ENCODE measurements at places on chromosomes 2 and 18.

- no peak for DNase-seq
Measured at GRCh38 chr2:101837354-101837753, 139.8 kb downstream of the MAP4K4 start.

DNA sequence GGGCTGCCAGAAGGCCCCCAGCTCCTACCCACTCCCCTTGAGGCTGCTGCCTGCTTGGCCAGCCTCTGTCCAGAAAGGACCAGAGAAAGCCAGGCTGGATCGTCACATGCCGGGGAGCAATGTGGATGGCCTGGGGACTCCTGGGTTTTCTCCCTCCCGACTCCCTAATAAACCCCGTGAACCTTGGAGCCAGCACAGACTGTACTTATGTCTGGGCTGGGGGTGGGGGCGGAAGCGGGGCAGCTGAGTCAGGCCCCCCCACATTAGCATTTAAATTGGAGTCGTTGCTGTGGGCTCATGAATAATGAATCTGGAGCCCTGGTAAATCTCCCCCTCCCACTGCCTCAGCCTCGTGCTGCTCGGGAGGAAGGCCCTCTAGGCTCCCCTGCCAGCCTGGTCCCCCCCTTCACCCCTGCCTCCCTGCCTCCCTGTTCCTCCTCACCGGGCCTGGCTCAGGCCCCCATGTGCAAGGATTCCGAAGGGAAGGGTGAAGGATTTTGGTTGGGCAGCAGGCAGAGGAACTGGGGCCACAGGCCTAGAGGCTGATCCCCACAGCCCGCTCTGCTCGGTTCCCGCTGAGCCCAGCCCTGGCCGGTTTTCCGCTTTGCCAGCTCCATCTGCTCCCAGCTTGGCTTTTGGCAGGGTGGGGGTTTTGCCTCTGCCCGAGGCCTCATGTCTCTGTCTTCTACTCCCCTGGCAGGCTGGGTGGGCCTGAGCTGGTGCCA, 7.3 kb upstream of the ASIC4 start:
- no peak for DNase-seq

DNA sequence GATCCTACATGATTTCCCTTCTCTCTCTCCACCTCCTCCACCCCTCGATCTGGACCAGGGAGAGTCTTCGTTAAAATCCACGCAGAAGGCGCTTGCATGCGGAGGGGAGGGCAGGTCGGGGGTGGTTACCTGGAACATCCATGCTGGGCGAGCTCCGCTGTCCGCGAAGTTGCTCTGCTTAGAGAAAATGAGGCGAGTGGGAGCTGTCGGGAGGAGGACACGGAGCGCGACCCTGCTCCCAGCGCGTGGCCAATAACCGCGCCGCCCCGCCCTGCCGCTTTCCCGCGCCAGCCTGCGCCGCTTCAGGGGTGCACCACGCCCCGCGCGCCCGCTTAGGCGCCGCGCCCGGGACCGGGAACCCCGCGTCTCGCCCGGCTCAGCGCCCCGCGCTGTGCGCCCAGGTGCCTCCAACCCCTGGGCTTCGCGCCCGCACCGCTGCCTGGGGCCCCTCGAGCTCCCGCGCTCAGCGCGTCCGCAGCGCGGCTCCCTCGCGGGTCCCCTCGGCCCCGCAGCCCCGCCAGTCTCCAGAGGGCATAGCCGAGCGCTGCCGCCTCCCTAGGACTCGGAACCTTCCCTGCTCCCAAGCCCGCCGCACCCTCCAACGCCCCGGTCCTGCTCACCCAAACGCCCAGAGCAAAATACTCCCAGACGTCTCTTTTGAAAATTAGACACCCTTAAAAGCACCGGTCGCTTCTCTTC, 636 bp downstream of the CBLN2 start:
- DNase-seq: no peak

DNA sequence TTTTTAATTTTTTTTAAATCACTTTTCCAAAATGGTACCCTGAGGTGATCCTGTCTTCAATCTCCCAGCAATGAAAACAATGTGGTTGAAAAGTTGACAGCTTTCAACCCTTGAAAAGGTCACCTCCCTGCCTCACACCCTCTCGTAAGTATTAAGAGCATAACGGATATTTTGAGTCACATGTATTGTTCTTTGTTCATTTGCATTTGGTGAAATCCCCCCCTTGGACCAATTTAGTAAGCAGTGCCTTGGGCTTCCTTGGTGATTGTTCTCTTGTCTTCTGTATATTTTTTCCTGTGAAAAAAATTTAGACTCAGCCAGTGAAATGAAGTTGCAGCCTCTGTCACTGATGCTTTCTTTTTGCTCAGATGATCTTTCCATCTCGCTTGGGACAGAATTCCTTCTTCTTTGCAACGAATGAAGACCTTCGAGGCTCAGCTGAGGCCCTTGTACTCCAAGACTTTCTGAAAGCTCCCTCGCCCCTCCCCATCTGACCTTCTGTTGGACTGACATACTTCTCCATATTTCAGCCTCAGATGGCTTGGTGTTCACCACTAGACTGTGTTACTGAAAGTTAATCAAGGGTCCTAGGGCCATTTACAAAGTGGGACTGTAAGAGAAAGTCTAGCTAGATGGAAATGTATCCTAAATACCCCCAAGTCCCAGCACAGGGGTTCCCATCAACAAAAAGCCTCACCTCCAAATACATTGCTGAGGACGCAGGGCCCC, 158.4 kb downstream of the BCL2 start:
- DNase-seq: no peak

DNA sequence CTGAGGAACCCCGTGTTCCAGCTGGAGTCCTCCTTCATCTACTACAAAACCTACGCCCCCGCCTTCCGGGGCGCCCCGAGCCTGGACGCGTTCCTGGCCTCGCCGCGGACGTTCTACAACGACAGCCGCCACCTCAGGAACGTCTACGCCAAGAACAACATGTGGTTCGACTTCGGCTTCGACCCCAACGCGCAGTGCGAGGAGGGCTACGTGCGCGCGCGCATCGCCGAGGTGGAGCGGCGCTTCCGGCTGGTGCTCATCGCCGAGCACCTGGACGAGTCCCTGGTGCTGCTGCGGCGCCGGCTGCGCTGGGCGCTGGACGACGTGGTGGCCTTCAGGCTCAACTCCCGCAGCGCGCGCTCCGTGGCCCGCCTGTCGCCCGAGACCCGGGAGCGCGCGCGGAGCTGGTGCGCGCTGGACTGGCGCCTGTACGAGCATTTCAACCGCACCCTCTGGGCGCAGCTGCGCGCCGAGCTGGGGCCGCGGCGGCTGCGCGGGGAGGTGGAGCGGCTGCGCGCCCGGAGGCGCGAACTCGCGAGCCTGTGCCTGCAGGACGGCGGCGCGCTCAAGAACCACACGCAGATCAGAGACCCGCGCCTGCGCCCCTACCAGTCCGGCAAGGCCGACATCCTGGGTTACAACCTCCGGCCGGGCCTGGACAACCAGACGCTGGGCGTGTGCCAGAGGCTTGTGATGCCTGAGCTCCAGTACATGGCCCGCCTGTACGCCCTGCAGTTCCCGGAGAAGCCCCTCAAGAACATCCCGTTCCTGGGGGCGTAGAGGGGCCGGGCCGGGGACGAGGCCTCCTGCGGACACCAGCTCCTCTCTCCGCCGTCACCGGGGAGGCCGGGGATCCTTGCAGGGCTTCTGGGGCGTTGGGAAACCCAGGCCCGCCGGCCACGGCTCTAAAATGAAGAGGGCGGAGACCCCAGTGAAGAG, 5.3 kb upstream of the NEU4 start:
- DNase-seq: no peak

GRCh38 chr2:38097258-38097987, 21.5 kb upstream of the CYP1B1 start:
- DNase-seq: no peak

- DNase-seq: no peak
Measured at GRCh38 chr18:51010218-51010617, 19.8 kb upstream of the SMAD4 start.

DNA sequence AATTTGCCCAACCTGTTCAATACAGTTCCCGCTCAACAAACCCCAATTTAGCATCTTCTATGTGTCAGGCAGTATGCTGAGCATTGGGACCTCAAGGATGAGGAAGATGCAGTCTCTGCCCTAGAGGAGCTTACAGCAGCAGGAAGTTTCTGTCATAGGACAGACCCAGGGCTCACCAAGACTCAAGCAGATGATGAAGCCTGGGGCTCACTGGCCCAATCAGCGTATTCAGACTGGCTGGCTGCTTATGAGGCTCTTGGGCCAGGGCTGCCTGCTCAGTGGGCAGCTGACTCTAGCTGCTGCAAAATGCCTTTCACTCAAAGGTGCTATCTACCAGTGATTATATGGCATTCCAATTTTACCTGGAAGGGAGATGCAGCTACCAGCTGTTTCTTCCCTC, 2.1 kb downstream of the FAM178B start:
- no peak for DNase-seq

DNA sequence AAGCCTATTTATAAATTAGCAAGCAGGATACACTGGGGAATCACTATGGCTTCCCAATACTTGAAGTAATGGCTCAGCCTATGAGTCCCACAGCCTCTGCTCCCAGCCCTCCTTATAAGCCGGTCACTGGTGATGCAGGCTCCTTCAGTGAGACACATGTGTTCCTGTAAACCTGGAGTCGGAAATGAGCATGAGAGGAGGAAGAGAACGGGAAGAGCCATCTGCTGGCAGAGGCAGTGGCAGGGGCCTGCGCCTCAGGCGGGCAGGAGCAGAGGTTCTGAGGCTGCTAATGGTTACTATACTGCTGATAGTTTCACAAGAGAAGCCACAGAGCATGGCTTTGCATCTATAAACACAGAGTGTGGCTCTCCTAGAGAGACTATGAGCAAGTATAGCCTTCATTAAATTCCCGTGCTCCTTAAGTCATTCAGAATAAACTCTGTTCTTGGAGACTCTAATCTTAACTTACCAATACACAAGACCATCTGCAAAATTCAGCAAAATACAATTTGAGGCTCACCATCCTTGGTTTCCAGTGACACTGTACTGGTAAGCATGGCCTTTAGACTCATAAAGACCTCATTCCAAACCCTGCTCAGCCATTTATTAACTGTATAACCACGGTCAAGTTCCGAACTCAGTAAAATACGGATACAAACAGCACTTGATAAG, 63.3 kb downstream of the FBXO15 start:
- DNase-seq: no peak

DNA sequence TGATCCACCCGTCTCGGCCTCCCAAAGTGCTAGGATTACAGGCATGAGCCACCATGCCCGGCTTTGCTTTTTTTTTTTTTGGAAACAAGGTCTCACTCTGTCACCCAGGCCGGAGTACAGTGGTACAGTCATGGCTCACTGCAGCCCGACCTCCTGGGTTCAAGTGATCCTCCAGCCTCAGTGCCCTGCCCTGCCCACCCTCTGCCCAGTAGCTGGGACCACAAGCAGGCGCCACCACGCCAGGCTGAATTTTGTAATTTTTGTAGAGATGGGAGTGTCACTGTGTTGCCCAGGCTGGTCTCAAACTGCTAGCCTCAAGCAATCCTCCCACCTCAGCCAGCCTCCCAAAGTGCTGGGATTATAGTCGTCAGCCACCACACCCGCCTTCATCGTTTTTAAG, 11.6 kb upstream of the PSD4 start:
- DNase-seq: no peak

All from NCI-H1048 (cell line).